Dermis blood vessel endothelial cell (primary cell): ENCODE measurements at places on chromosomes 6 and 20.

DNA sequence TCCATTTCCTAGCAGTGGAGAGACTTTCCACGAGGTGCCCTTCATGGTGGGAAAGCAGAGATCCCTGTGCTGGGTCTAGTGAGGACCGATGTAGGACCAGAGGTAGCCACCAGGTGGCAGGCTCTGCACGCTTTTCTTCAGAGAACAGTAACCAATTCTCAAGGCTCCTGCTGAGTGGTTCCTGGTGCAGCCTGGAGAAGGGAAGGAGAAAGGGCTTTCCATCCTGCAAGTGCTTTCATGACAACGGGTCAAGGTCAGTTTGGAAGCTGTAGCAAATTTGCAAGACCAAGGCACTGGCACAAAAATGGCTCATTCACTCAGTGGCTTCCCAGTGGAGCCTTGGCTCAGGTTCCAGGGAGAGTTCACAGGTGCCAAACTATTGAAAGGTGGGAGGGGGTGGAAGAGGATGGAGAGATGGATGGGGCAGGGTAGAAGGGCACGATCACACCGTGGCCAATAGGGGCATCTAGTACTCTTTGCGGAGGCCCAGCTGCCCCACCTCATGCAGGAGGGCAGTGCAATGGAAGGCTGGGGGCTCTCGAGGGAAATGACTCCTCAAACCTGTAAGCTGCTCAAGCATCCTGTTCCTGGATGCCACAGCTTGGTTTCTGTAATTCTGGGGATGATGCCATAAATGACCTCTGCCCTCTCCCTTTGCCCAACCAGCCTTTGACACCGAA, 25.5 kb upstream of the KCNK16 start:
- peak; percentile 79 for DNase-seq

GRCh38 chr6:158047127-158047518, 65.5 kb downstream of the SYNJ2 start:
- no peak for DNase-seq

- DNase-seq, result no peak
Measured at GRCh38 chr6:152034631-152035030, 227.1 kb downstream of the ESR1 start.

GRCh38 chr6:107667790-107668189, 156.3 kb downstream of the SCML4 start:
- DNase-seq, result no peak

- DNase-seq, result no peak
Measured at GRCh38 chr6:106764353-106764980, 135.1 kb downstream of the QRSL1 start.

DNA sequence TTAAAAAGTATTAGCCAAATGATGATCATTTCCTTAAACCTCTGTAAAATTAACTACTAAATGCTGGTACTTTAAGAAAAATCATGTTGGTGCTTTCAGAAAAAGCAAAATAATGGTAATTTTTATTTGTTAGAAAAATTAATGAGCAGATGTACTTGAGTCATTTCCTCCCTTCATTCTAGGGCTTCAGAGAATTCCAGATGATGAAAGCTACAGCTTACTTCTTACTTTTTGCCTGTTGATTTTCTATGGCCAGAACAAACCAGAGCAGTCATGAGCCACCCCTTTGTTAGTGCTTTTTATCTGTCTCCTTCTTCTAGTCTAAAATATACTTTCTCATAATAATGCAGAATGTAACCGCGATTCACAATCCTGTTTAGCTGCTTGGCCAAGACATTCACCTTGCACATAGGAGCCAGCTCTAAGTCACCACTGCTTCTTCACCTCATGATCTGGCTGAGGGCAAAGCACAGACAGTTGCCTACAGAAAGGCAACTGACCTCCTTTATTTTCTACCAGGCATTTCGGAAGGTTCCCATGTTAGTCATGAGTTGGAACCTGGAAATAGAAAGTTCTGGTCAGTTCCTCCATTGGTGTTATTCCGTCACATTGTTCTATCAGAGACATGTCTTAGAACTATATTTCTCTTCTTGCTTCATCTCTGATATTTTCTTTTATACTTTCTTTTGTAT, 43.5 kb upstream of the TINAG start:
- DNase-seq, result peak; percentile 63

- DNase-seq, result peak; percentile 73
Measured at GRCh38 chr20:34562641-34563040, 4.1 kb downstream of the MAP1LC3A start.

DNA sequence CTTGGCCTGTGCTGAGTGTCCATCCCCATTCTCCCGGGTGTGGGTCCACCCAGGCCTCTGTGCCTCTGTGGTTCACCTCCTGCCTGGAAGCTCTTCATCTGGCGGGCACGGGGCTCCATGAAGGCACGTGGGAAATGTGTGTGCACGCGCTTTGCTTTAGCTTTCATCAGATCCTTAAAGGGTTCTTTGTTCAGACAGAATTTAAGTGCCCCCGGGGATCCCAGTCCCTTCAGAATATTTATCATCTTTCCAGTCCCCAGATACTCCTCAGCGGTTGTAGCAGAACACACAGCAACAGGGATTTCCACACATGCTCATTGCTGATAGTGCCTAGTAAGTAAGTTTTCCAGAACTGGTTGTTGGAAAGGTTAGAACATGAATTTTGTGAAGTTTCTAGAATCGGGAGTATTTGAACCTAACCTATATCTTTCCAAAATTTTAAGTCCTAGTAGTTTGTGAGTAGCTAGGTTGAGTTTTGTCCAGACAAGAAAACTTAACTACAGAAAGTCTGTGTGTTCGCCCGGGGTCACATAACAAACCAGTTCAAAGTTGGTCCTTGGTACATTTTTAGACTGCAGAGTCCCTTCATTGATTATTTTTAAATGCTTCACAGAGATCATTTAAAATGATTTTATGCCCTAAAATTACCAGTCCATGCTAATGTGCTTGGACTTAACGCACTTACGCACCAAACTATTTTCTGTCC, 67.7 kb downstream of the RPP40 start:
- no peak for DNase-seq

- no peak for DNase-seq
Measured at GRCh38 chr20:30815577-30816181, 441.8 kb upstream of the DEFB115 start.

- peak; percentile 34 for DNase-seq
Measured at GRCh38 chr6:25961619-25962148, 918 bp upstream of the TRIM38 start.

GRCh38 chr20:9108260-9108659, 39.4 kb downstream of the PLCB4 start:
- no peak for DNase-seq

- peak; percentile 90 for DNase-seq
Measured at GRCh38 chr6:137233911-137234863, 15.0 kb upstream of the IFNGR1 start.

DNA sequence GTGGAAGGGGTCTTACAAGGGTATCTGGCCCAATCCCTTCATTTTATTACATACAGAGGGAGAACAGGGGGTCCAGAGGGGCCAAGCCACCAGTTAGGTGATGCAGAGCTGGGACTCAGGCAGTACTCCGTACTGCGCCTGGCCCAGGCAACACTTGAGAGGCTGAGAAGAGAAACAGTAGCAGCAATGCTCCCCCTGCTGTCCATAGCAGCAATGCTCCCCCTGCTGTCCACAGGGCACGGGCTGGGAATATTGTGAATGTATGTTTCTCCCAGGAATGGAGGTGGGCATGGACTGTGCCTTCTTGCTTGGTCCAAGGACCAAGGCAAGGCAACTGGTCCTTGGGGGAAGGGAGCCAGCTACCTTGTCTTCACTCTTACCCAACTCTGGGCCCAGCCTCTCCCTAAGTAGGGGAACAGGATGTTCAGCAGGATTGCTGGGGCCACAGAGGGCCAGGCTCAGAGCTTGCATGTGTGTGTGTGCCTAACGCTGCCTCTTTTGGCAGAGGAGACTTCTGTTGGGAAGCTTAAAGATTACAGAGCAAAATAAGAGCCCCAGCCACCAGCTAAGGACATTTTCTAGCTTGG, 14.8 kb upstream of the FAM83C start:
- peak; percentile 88 for DNase-seq

- DNase-seq, result peak; percentile 67
Measured at GRCh38 chr20:278607-279571, 11.7 kb downstream of the C20orf96 start.
